Activated CD4-positive, alpha-beta T cell treated with anti-CD3 and anti-CD28 coated beads for 36 hours (primary cell): ENCODE measurements at places on chromosomes 2 and 18. TPM values are rescaled to one million over a fixed set of nuclear protein-coding genes. Genes with fewer than 3 reads are reported as not detected.

Gene PDCL3
- 39.3 TPM for total RNA-seq

Gene RIT2
- total RNA-seq = not detected

Gene CHRNG
- total RNA-seq = not detected

Gene STPG4
- total RNA-seq = 0.14 TPM

Gene ZNF516
- 6.8 TPM for total RNA-seq

Gene GAL3ST2
- 1.0 TPM for total RNA-seq

GRCh38 chr18:3456686-3457069, 6.7 kb downstream of the TGIF1 start:
- no peak for DNase-seq
- peaks cover 58% of the 10 kb centered on the region for H3K36me3 ChIP-seq
- H3K4me3 ChIP-seq = no peak overlapping the region
- H3K27me3 ChIP-seq = no peaks in the 10 kb centered on the region
- H3K4me1 ChIP-seq = peaks cover 72% of the 10 kb centered on the region

GRCh38 chr2:227829337-227829736, 15.7 kb downstream of the CCL20 start:
- no peaks in the 10 kb centered on the region for H3K36me3 ChIP-seq
- H3K27ac ChIP-seq = no peak overlapping the region
- no peaks in the 10 kb centered on the region for H3K27me3 ChIP-seq
- H3K4me1 ChIP-seq = peaks cover 9% of the 10 kb centered on the region
- no peak for DNase-seq

DNA sequence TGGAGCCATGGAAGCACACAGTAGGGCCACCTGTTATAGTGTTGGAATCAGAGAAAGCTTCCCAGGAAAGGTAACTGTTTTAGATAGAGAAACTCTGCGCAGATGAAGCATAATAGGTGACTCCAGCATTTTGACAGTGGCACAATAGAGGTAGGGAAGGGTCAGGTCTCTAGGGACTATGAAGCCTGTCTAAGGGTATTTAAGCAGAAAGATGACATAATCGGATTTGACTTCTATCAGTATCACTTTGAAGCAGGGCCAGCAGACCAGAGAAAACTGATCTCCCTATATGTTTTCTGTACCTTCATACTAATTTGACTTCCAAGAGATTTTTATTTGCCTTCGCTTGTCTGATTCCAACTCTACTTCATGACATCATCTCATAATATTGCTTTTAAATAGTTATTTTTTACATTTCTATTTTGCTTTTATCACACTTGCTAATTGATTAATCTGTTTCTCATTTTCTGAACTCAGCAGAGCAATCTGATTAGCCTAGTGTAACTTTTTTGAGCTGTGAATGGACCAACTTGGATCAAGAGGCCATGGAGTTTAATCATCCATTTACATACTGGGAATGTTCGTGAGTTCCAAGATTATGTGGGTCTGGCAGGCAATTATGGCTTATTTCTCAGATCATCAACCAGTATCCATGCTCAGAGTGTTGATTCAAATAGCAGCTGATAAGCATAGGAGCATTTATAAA, 8.4 kb upstream of the HIBCH start:
- no peak overlapping the region for H3K27ac ChIP-seq
- peaks cover 1% of the 10 kb centered on the region for H3K4me1 ChIP-seq
- no peak for DNase-seq
- H3K27me3 ChIP-seq = peaks cover 10% of the 10 kb centered on the region

DNA sequence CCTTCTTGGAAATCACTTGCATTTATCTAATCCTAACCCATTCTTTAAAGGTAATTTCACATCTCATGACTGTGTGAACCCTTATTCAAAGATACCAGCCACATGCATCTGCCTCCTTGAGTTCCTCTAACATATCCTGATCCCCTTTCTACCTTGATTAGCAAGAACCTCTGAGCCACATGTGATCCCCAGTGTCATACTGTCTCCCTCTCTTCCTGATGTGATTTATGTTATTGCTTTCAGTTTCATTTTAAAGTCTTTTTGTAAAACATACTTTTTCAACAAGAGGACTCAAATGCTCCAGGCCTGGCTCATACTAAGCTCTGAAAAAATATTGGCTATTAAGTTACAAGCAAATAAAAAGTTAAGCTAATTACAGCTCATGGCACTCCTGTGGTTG, 470.1 kb downstream of the DLGAP1 start:
- H3K4me1 ChIP-seq = peaks cover 18% of the 10 kb centered on the region
- H3K27ac ChIP-seq = peak overlapping the region; percentile 12
- H3K27me3 ChIP-seq = no peaks in the 10 kb centered on the region
- no peaks in the 10 kb centered on the region for H3K36me3 ChIP-seq
- H3K4me3 ChIP-seq = no peak overlapping the region
- no peak for DNase-seq

DNA sequence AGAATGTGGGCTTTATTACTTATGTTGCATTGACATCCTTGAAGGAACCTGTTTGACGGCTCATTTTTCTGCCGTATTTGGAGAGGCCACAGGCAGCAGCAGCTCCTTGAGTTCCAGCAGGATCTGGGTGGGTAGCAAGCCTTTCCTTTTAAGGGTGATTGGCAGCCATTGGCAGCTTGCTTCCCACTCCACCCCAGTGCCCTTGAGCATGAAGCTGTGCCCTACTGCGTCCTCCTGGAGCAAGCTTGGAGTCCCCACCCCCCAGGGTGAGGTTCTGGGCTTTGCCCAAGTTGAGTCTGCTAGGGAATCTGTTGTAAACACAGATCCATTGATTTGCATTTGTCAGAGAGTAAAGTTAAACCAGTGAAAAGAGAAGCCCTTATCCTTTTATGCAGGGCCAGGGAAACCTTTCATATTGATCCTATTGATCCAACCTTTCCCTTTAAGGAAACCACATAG, 9.2 kb downstream of the ONECUT2 start:
- DNase-seq = no peak
- no peak overlapping the region for H3K4me3 ChIP-seq
- no peak overlapping the region for H3K27ac ChIP-seq
- peaks cover 15% of the 10 kb centered on the region for H3K4me1 ChIP-seq
- H3K36me3 ChIP-seq = no peaks in the 10 kb centered on the region
- peaks cover 63% of the 10 kb centered on the region for H3K27me3 ChIP-seq

DNA sequence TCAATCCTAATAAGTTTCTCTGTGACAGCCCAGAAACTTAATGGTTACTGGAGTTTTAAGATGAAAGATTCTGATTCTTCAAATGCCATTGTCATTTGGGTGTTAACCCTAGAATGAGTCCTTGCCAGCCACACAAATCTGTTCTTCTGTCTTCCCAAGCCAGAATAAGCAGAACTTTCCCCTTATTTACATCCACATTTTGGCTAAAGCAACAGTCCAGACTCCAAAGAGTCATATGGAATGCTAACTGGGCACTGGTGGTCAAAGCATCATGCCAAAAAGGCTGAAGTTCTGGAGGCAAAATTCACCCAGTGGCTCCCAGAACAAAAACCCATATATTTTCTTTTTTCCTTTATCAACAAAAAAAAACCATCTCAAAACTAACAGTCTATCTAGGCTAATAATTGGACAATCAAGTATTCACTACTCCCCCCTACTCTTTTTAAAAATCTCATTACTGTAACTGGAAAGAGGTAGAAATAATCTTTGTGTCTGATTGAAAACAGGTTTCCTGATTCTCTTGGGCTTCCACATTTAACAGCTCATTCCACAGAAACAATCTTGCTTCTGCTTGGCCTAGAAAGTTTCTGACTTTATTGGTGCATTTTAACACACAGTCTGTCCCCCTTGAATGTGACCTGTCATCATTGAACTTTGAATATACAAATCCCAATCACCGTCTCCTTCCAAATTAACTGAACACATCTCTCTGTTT, 89.6 kb upstream of the SETBP1 start:
- H3K27ac ChIP-seq = no peak overlapping the region
- no peak overlapping the region for H3K4me3 ChIP-seq
- no peaks in the 10 kb centered on the region for H3K36me3 ChIP-seq
- H3K27me3 ChIP-seq = peaks cover 4% of the 10 kb centered on the region
- no peak for DNase-seq

GRCh38 chr18:75054611-75055010, 154.3 kb downstream of the PTGR3 start:
- DNase-seq = no peak
- H3K27me3 ChIP-seq = no peaks in the 10 kb centered on the region
- no peaks in the 10 kb centered on the region for H3K4me1 ChIP-seq

DNA sequence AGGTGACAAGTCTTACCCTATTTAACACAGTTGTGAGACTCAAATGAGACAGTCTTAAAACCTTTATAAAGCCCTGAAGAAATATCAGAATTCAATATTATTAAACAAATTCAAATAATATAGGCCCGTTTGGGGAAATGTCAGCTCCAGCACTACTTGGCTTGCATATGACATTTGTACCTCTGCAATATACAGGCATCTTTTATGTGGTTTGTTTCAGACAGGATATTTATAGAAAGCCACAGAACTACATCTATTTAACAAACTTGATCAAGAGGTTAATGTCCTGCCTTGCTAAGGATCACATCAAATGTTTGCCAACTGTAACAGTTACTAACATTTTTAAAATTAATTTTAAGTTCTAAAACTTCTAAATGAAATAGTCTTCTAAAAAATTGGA, 3.2 kb upstream of the MREG start:
- DNase-seq = no peak
- peaks cover 5% of the 10 kb centered on the region for H3K36me3 ChIP-seq
- no peak overlapping the region for H3K4me3 ChIP-seq
- peak overlapping the region; percentile 82 for H3K27ac ChIP-seq
- H3K27me3 ChIP-seq = no peaks in the 10 kb centered on the region
- peaks cover 56% of the 10 kb centered on the region for H3K4me1 ChIP-seq

DNA sequence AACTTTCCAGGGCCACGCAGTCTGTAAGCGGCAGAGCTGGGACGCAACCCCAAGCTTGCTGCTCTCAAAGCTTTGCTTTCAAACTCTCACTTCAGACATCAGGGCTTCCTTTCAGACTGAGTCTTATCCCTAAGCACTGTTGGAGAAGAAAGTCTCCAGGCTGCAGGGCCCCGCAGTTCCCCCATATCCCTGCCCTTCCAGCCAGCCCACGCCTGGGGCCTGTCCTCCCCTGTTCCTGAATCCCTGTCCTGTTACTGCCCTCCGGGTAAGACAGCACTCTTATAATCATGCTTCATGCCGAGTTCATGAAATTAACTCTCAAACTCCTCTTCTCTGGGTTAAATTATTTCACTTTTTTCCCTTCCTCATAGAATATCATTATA, 37.9 kb downstream of the HPCAL1 start:
- no peak for DNase-seq
- H3K27ac ChIP-seq = no peak overlapping the region
- no peak overlapping the region for H3K4me3 ChIP-seq
- H3K36me3 ChIP-seq = peaks cover 17% of the 10 kb centered on the region
- H3K27me3 ChIP-seq = no peaks in the 10 kb centered on the region

GRCh38 chr2:124347209-124347608, 322.1 kb downstream of the CNTNAP5 start:
- H3K27me3 ChIP-seq = no peaks in the 10 kb centered on the region
- no peaks in the 10 kb centered on the region for H3K36me3 ChIP-seq
- H3K4me1 ChIP-seq = no peaks in the 10 kb centered on the region
- no peak overlapping the region for H3K4me3 ChIP-seq

GRCh38 chr18:36297417-36298125, at the start of gene FHOD3:
Gene FHOD3, plus strand, starts transcription at chr18:36297713. Its CDS starts 123 bp downstream, at chr18:36297836.
- H3K36me3 ChIP-seq = no peaks in the 10 kb centered on the region
- peak within 1 kb of the TSS; percentile 25 for H3K4me3 ChIP-seq
- H3K27me3 ChIP-seq = peaks cover 22% of the 10 kb centered on the region

DNA sequence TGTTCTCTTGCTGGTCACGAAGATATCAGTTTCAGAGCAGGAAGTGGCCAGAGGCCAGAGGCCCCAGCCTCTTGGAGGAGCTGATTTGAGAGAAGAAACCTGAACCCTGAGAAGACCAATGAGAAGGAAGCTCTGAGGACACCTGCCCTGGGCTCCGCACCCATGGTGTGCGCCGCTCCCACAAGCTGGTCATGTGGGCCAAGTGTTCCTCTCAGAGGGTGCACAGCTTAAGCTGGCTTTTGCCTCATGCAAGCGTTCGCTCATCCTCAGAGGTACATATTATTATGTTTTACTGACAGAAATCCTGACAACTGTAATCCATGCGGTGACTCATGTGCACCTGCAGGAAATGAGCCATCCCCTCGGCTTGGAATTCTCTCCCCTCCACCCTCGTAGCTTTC, 316.1 kb upstream of the MYT1L start:
- H3K36me3 ChIP-seq = no peaks in the 10 kb centered on the region
- H3K4me1 ChIP-seq = peaks cover 38% of the 10 kb centered on the region
- peak; percentile 56 for DNase-seq
- H3K27me3 ChIP-seq = no peaks in the 10 kb centered on the region
- peak overlapping the region; percentile 78 for H3K27ac ChIP-seq
- H3K4me3 ChIP-seq = peak overlapping the region; percentile 49

DNA sequence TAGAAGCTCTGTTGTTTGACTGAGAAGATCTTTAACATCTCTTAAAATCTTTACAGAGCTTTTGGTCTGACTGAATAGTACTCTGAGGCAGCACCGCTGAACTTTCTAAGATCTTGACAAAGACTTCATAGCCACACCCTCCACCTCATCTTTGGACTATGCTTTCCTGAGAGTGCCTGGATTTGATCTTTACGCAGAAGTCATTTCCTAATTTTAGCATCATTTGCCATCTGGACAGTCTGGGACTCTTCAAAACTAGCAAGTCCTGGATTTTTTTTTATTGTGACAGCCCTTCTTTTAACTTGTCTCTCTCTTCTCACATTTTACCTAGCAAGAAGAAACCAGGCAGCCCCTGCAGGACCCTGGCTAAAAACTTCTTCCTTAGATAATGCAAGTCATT, 188.8 kb downstream of the CTIF start:
- H3K4me3 ChIP-seq = no peak overlapping the region
- H3K36me3 ChIP-seq = no peaks in the 10 kb centered on the region
- H3K4me1 ChIP-seq = no peaks in the 10 kb centered on the region
- no peak overlapping the region for H3K27ac ChIP-seq

DNA sequence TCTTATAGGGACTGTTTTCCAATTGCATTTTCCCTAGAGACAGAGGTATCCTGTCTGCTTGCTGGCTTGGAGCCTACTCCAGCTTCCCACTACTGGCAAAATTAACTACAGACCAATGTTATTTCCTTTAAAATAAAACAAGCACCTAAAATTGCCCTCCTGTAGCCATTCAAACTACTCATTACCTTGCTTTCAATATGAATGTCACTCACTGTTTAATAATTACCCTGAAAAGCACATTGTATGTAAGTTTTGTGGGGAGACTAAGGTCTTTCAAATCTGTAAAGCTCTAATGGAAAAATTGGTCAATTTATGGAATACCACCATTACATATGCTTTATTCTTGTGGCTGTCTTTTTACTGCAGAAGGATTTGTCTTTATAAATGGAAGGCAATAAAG, 87.3 kb downstream of the DOCK10 start:
- no peak overlapping the region for H3K27ac ChIP-seq
- peaks cover 35% of the 10 kb centered on the region for H3K36me3 ChIP-seq
- H3K27me3 ChIP-seq = no peaks in the 10 kb centered on the region
- DNase-seq = no peak
- no peak overlapping the region for H3K4me3 ChIP-seq

DNA sequence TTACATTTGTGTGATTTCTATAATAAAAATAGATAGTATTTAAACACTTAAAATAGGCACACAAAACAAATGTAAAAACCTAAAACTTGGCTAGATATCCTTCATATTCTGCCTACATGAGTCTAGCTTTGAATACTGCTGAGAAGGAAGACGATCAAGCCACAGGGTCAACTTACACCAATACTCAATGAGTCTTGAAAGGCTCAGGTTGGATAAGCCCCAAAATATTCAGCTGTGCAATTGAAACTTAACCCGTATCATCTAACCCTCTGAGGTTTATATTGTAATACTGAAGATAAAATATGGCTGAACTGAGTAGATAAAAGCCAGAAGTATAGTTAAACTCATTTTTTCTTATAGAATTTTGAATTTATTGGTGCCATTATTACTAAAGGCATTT, 313.0 kb upstream of the NRXN1 start:
- no peak overlapping the region for H3K27ac ChIP-seq
- H3K36me3 ChIP-seq = no peaks in the 10 kb centered on the region
- no peaks in the 10 kb centered on the region for H3K27me3 ChIP-seq
- no peak for DNase-seq
